GM10248 (cell line): ENCODE measurements at places on chromosomes 11 and 22.

- no peak for DNase-seq
Observed at GRCh38 chr11:68116126-68116525, 5.1 kb downstream of the CHKA start.

GRCh38 chr11:44840521-44841251, 110.0 kb downstream of the TP53I11 start:
- no peak for DNase-seq

DNA sequence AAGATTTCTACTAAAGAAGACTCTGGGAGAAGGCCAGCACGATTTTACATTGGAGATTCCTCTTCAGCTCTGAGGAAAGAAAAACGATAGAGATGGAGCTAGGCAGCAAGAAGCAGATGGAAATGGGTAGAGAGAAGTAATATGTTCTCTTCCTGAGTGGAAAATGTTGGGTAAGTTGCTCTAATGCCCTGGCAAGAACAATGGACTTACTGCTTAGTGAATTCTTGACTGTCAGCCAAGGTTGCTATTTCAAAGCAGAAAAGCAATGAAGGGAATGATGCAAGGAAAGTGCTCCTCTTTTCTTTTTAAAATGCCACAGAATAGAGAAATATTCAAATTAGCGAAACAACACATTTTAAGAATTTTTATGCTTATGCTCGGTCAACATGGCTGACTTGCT, 38.4 kb upstream of the CWF19L2 start:
- no peak for DNase-seq

DNA sequence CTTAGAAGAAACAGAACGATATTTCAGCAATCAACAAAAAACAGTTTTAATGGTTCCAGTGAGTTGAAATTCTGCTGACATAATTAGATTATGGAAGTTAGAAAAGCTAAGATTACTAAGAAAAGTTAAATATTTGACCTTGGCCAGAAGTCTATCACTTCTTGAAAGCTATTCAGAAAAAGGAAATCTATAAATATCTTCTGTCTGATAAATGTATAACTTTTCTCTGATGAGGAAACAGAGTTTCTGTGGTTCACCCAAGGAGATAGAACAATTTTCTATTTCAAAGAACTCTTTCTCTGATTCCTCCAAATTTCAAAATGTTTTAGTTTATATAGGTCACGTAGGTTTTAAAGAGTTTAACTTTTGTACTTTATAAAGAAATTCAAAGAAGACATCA, 438.4 kb upstream of the CHORDC1 start:
- no peak for DNase-seq

GRCh38 chr11:44611687-44612434, 46.4 kb downstream of the CD82 start:
- peak; percentile 77 for DNase-seq

GRCh38 chr22:44578110-44578457, 80.1 kb upstream of the RTL6 start:
- no peak for DNase-seq

GRCh38 chr11:69050592-69051380, 2.1 kb downstream of the TPCN2 start:
- no peak for DNase-seq

DNA sequence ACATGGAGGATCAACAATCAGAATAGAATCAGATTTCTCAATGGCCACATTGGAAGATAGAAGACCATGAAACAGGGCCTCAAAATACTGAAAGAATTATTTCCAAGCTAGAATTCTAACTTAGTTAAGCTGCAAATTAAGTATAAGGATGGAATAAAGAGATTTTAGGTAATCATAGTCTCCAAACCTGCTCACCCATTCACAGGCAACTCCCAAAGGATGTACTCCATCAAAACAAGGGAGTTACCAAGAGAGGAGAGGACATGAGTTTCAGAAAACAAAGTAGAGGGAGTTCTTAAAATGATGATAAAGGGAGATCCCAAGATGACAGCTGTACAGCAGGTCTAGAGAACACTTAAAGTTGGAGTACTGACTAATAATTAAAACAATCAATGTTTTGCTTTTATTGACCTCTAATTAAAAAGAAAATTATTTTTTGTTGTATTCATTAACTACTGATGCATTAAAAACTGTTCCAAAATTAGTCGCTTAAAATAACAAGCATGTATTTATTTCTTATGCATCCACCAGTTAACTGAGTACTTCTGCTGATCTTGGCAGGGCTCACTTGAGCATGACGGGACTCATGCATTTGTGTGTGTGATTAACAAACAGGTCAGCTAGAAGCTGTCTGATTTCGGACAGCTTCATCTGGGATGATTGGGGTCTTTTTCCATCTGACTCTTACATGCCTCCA, 95.6 kb downstream of the CD44 start:
- DNase-seq = no peak

DNA sequence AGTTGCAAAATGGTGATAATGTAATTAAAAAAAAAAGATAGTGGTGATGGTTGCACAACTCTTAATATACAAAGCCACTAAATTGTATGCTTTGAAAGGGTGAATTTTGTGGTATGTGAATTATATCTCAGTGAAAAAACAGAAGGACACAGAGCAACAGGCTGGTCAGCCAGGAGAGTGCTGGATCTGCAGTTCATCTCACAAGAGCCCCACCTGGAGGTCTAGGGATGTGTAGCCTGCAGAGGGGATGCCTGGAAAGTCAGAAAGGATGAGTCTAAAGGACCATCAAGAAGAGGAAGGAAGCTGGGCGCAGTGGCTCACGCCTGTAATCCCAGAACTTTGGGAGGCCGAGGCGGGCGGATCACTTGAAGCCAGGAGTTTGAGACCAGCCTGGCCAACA, 9.0 kb downstream of the POLR3H start:
- no peak for DNase-seq

DNA sequence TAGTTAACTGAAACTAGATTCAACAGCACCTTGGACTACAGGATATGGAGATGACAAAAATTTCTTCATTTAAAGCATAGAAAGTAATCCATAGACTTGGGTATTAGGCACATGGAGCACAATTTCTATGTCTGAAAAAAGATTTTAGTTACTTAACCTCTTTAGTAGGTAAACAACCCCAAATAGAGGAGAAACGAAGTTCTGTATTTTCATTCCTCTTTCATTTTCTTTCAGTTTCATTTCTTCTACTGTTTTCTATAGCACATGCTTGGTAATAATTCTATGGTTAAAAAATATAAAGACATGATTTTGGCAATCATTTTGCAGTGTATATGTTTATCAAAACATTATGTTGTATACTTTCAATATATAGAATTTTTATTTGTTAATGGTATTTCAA, 99.5 kb downstream of the CASP12 start:
- DNase-seq = no peak

- DNase-seq = no peak
Observed at GRCh38 chr11:124233376-124233775, 7.5 kb upstream of the OR8G1 start.

DNA sequence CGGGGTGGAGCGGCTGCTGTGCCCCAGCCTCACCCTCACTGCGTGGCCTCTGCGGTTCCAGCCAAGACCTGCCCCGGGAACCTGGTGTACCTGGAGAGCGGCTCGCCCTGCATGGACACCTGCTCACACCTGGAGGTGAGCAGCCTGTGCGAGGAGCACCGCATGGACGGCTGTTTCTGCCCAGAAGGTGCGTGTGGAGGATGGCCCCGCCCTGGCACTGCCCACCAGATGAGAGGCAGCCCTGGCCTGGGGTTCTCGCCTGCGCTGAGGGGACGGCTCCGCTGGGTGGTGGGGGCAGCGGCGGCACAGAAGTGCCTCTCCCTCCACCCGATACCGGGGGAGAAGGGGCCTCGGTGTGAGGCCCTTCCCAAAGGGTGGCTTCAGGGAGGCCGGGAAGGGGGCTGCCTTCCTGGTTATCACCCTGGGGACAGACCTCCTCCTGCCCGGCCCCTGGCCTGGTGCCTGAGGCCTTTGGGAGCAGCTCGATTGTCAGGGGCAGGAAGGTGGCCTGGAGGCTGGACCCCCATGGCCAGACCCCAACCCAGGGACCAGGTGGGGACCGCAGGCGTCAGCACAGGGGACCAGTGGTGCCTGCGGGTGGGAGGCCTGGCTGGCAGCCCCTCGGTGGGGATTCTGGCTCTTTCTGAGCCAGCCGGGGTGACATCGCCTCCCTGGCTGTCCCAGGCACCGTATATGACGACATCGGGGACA, 7.1 kb downstream of the MUC2 start:
- no peak for DNase-seq

DNA sequence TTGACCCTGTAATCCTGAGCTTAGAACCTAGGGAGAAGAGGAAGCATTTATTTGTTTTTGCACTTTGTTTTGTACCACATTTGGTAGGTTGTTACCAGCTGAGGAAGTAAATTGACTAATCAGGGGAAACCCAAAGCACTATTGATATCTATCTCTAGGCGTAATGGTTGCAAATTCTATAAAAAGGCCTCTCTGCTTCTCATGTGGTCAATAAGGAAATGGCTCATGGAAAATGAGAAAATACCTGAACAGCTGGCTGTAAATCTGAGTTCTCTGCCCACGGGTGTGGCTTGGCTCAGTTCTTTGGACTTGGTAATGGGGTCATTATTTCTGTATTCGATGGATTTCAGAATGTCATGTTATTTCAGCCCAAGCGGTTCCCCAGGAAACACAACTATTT, 42.4 kb downstream of the BARX2 start:
- peak; percentile 53 for DNase-seq

GRCh38 chr22:31345331-31346254, 553 bp downstream of the PATZ1 start:
- peak; percentile 94 for DNase-seq

DNA sequence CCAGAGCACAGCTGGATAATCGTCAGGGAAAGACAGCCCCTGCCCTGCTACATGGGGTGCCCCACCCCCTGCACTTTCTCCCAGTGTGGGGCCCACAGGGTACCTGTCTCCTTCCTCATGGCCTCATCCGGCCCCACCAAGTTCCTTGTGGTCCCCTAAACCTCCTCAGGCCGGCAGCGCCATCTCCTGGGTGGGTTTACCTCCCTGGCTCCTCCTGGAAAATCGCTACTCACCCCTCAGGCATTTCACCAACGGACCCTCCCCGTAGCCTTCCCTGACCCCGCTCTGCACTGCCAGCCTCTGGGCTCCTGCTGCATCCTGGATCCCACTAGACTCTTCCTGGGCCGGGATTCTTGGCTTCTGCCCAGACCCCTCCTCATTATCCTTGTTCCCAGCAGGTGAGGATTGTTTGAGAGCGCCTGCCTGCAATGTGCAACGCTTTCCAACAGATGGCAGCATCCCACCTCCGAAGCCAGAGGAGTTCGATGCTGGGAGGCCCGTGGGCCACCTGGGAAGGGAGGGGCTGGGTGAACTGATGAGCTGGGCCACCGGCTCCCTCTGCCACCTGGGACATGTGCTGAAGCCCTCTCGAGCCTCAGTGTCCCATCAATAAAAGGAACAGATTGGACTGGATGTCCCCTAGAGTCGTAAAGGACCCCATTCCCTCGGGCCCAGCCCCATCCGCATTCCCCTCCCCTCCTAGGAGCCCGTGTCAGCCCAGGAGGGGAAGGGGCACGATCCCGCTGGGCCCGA, 44.2 kb upstream of the TTLL12 start:
- DNase-seq = peak; percentile 85

DNA sequence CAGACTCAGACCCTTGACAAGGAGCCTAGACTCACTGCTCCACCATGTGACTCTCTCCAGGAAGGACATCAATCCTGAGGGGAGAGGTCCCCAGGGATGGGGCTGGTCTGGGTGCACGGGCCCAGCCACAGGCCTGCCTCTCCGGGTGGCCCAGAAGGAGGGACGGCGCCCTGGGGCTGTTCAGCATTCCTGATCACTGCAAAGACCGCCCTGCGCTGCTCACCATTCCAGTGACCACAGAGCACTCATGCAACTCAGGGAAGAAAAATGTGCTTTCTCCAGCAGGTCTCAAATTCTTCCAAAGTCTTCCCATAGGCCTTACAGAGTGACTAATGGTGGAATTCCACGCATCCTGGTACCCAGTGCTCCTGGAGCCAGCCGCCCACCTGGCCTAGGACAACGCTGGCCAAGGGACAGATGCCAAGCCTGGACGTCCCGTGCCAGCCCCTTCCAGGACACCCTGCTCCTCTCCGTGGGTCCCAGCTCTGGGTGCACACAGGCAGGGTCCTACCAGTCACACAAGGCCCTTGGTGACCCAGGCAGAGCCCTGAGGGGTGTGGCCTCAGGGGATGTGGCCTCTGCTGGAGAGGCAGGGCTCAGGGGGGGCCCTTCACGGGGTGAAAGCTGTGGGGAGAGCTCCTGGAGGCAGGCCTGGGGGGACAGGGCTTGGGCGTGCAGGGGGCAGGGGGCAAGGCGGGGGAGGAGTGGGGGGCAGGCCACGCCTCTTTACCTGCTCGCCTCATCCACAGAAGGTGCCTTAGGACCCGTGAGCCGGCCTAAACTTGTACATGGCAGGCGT, 178.8 kb downstream of the IGLL1 start:
- no peak for DNase-seq
